ENCODE measurements at places on chromosomes 7 and 10.

- no peak for DNase-seq
Measured at GRCh38 chr10:97512993-97513392, 14.3 kb downstream of the UBTD1 start.

DNA sequence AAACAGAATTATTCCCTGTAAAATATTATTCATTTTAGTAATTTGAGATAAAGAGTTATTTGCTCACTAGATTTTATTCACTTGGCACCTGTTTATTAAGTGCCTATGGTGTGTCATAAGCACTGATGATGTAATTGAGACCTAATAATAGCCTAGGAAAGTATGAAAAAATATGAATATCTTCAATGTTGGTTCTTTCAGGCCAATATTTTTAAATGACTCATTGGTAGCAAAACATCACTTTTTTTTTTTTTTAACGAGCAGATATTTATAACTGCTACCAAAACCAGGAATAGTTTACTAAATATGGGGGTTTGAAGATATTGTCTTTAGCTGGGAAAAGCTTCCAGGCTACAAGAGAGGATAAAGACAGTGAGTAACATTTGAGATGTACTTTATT, 228.0 kb downstream of the PRKG1 start:
- DNase-seq, result no peak

DNA sequence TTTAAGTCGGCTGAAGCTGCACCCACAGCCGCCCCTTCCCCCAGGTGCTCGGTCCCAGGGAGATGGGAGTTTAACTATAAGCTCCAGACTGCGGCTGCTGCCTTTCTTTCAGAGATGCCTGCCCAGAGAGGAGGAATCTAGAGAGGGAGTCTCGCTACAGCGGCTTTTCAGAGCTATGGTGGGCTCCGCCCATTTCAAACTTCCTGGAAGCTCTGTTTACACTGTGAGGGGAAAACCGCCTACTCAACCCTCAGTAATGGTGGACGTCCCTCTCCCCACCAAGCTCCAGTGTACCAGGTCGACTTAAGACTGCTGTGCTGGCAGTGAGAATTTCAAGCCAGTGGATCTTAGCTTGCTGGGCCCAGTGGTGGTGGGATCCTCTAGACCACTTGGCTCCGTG, 135.4 kb downstream of the CXCL12 start:
- no peak for DNase-seq

DNA sequence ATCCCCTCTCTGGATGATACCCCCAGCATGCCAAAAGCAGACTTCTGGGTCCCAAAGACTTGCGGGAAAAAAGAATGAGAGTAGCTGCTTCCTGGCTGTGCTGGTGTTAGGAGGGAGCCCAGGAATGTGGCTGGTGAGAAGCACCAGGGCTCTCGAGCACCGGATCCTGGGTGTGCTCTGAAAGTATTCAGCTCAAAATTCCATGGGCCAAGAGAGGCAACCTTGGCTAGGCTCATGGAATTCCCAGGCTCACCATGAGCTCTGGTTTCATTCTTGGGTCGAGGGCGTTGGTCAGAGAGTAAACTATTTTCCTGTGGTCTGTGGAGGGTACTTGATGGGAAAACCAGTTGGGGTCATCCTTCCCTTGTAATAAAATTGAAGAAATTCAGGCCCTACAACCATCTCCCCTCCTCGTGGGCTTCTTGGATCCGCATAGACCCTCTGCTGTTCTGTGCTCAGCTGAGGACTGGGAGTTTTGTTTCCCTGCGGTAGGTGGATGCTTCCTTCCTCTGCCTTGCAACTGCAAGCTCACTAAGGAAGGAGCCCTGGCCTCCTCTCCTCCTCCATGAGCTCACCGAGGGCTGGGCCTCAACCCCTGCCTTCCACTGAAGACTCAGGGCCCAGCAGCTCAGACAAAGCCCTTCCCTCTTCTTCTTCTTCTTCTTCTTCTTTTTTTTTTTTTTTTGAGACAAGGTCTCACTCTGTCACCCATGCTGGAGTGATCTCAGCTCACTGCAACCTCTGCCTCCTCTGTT, 34.5 kb upstream of the AQP1 start:
- DNase-seq, result no peak

GRCh38 chr7:74083928-74084721, 521 bp downstream of the LIMK1 start:
- DNase-seq, result no peak

GRCh38 chr10:131620904-131621303, 279.9 kb upstream of the PPP2R2D start:
- no peak for DNase-seq

- peak; percentile 50 for DNase-seq
Measured at GRCh38 chr10:29857843-29858701, 201.3 kb downstream of the JCAD start.

- DNase-seq, result peak; percentile 21
Measured at GRCh38 chr10:68154211-68154497, 44.9 kb downstream of the MYPN start.

DNA sequence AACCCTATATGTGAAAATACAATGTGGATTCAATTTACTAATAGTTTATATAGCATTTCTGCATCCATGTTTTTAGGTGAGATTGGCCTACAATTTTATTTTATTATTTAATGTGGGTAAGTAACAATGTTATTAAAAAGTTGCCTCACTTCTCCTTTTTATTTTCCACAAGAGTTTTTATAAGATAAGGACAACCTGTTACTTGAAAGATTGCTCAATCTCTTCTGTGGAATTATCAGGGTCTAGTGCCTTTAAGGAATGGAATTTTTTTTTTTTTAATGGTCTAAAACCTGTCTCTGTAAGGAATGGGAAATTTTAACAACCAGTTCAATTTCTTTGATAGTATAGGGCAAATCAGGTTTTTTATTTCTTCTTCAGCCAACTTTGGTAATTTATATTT, 53.9 kb upstream of the RAB18 start:
- DNase-seq, result no peak

GRCh38 chr7:148919859-148920258, 35.8 kb upstream of the EZH2 start:
- DNase-seq, result no peak

- DNase-seq, result no peak
Measured at GRCh38 chr10:128186959-128187787, 61.0 kb upstream of the MKI67 start.

DNA sequence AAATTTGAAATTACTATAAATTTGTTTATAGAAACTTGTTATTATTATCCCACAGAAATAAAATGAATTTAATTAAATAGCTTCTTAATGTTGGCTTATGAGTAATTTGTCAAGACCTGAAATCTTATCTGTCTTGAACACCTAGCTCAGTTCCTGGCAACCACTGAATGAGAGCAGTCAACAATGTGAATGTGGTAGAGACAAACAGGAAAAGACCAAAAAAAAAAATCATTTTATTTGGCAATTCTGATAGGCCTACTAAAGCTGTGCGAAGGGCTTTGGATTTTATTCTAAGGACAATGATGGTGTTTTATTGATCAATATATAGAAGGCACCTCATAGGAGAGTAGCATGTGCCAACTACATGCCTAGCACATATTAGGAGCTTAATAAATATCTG, 127.8 kb upstream of the RSU1 start:
- no peak for DNase-seq

GRCh38 chr10:60441515-60441914, 51.8 kb upstream of the ANK3 start:
- DNase-seq, result no peak

- DNase-seq, result peak; percentile 63
Measured at GRCh38 chr7:5665094-5666025, 116.1 kb downstream of the RNF216 start.

GRCh38 chr10:14093730-14094484, 236.8 kb downstream of the FRMD4A start:
- peak; percentile 30 for DNase-seq

DNA sequence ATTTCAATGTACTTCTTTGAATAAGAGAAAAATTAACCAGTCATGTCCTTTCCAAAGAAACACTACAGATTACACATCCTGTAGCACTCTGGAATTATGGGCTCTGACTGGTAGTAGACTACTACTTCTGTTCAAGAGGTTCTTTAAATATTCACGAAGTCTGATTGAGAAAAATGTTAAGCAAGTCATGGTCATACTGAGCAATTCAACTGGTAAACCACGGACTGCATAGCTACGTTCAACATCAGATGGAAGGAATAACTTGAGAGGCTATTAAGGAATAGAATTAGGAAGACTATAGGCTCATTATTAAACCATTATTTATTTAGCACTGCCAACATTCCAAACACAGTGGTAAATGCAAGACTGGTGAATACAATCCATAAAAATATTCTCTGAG, 160.8 kb downstream of the IMMP2L start:
- DNase-seq, result no peak

DNA sequence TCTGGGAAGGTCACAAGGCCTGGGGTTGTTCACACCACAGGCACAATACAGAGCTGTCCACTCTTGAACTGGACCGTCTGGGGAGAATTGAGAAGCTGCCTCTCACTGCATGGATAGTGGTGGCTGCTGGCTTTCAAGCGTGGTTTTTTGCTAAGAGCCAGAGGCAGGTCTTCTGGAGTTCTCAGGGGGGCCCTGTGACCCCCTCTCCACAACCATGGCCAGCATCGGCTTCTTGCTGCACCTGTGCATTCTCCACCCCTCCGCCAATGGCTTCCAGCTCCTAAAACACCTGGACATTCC, 140.3 kb downstream of the ADCY1 start:
- no peak for DNase-seq

DNA sequence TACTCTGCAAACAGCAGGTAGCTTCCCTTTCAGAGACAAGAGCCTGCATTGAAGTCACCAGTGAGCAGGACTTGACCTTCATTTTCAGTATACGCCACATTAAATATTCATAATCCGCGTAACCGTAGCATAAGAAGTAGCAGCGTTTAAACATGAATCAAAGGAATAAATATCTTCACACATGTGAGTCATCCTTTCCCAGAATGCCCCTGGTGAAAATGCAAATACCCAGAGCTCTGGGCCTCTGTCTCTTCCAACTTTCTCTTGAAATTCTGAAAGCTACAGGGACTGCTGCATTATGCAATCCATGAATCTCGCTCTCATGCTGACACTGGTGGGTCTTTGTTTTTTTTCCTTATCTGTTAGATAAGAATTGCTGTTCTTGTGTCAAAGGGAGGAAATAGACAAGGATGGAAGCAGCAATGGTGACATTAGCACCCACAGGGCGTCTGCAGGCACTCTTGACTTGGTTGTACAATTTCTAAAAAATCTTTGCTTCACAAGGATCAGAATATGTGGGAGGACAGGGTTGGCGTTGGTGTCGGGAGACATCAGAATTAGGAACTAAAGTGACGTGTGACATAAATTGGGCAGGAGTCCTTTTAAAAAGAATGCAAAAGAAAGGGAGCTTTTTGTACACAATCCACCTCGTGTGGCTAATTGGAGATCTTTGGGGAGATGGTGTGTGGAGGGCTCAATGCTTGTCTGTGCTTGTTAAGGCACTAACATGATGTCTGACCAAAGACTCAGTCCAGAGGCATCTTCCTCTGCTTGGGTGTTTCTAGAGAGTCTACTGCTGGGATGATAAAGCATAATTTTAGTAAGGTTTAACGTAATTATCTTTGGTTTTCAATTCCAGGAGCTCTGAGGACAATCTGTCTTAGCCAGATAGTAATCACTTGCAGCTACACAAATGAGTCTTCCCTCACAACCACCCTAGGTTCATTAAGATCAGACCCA, 390.3 kb downstream of the KCNMA1 start:
- DNase-seq, result no peak

DNA sequence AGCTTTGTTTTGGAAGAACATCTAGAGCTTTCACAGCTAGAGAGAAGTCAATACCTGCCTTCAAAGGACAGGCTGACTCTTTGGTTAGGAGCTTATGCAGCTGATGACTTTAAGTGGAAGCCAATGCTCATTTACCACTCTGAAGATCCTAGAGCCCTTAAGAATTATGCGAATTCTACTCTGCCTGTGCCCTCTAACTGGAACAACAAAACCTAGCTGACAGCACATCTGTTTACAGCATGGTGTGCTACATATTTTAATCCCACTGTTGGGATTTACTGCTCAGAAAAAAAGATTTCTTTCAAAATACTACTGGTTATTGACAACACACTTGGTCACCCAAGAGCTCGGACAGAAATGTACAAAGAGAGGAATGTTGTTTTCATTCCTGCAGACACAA, 57.3 kb downstream of the PALS2 start:
- DNase-seq, result no peak

- no peak for DNase-seq
Measured at GRCh38 chr7:44767134-44767911, 18.7 kb downstream of the ZMIZ2 start.

DNA sequence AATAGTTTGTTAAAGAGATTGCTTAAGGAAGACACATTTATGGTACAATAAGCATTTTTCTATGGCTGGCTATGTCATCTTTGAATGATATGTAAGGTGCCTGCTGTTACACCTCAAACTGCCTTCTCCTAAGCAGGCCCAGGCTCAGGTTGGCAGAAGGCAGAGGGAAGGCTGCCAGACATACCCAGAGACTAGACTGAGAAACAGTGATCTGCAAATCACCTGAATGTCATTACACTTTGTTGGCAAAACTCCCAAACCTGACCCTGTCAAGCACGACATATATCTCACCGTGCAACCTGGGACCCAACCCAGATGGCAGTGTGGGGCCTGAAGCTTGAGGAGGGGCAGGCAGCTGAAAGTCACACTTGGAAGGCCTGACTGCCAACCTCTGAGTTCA, 136.6 kb upstream of the TARP start:
- DNase-seq, result no peak

DNA sequence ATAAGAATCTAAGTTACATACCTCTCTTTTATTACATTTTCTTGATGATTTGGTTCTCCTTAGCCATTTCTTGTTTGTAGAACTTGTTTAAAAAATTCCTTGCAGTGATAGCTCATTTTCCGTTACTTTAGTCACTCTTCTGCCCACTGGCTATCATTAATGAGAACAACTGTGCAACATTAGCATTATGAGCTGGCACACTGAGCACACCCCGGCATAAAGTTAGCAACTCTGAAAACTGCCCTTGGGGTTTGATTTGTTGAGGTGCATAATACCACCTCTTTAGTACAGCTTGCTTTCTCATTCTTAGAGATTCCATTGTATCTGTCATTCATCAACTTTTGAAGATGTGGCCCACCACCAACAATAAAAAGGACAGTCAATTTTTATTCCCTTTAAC, 87.6 kb upstream of the ADCY1 start:
- no peak for DNase-seq

GRCh38 chr10:33455029-33455428, 120.6 kb upstream of the NRP1 start:
- no peak for DNase-seq

DNA sequence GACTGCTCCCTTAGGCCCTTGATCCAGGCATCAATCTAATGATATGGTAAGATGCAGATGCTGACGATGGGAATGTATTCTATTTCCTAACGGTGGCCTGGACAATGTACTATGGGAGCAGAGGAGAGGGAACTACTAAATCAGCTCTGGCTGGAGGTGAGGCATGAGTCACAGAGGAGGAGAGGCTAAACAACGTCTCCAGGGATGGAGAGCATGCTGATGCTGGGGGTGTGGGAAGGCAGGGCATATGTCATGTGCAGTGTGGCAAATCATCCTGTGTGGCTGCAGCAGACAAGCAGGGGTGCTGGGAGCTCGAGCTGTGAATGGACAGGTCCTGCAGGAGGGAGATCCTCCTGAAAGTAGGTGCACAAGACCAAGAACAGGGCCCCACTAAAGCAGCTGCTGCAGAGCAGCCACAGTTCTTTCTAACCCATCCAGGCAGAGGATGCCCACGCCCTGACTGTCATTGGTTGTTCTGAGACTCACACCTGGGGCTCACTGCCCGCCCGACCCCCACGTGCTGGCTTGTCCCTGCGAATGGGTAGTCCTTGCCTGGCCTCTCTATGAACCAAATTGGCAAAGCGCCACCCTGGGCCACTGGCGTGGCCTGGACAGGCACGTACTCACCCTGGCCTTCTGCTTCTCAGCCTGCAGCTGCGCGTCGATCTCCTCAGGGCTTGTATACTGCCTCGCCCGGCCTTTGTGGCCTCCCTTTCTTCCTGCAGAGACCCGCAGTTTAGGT, 4.0 kb downstream of the PDAP1 start:
- no peak for DNase-seq

Data from stromal cell of bone marrow (primary cell).